ENCODE measurements at places on chromosomes 2 and 18.

DNA sequence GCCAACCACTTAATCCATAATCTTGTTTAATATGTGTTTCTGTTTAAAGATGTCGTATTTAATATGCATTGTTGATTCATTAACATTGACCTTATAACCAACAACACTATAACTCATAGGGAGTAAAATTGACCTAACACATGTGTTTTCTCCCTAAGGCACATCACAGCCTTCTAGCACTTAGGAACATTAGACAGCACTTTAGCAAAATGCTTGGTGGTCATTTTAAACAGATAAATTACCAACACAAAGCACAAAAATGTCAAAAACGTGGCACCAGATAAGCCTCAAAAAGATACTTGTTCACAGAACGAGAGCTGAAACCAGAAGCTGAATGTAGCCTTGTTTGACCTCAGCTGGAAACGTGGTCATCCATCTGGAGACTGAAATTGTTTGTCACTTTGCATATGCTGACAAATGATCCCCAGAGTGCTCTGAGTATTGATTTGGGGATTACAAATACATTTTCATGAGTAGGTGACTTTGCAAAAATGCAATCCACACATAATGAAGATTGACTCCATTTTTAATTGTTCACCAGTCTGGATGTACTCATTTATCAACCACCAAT lies 139.2 kb downstream of the CCDC102B start:
- no peak for DNase-seq

GRCh38 chr2:18518116-18519111 lies 42.0 kb downstream of the RDH14 start:
- no peak for DNase-seq

DNA sequence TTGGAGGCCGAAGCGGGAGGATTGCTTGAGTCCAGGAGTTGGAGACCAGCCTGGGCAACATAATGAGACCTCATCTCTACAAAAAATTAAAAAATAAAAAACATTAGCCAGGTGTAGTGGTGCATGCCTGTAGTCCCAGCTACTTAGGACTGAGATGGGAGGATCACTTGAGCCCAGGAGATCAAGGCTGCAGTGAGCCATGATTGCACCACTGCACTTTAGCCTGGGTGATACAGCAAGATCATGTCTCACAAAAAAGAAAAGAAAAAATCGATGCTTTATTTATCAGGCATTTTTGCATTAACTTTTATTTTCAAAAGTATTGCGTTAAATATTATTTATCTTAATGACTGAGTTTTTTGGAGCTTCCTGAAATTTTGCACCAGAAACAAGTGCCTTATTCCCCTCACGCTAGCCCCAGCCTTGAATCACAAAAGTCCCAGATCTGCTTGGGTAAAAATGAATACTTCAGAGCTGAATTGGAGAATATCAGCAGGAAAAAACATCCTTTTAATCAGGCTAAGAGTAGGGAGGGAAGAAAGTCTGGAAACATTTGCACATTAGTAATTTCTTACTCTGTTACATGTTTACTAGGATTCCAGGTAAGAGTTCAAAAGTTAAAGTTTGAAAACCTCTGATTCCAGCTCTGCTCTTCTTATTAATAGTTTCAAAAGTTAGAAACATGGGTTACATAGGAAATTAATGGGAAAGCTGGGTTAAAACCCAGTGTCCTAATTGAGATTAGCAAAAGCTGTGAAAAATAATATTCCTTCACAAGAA lies 296.8 kb upstream of the FBXO11 start:
- DNase-seq: no peak

GRCh38 chr2:172488556-172488955 lies 61.2 kb downstream of the ITGA6 start:
- DNase-seq: no peak

- no peak for DNase-seq
Observed at GRCh38 chr2:100964222-100964621, 37.9 kb upstream of the RPL31 start.

DNA sequence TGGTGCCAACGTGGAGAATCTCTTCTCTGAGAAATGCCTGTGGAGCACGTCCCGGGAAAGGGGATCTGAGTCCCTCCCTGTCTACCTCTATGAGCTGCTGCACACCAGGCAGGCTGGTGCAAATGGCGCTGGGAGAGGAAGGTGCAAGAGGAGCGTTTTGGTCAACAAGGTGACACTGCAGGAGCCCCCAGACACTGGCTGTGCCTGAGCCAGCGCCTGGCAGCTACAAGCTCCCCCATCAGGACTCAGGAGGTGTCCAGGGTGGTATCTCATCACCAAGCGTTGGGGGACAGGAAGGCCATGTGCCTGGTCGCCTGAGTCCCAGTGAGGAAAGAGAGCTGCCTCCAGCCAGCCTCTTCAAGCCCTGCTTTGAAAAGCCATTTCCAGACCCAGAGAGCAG lies 173.4 kb downstream of the TNS1 start:
- no peak for DNase-seq

DNA sequence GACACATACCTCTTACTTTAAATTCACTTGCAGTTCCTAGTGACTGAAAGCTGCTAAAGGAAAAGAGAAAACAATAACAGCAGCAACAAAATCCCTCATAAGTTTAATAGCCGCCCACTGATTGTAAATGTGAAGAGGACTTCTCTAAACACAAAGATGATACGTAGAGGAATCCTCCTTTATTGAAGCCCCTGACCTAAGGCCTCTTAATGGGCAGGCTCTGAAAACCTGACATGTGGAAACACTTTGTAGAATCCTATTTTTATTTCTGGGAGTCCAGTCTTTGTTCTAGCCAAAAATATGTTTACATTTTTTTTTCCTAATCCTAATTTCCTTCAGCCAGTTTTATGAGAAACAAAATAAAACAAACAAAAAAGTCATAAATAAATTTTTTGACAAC lies 1277.7 kb upstream of the CELF4 start:
- no peak for DNase-seq

DNA sequence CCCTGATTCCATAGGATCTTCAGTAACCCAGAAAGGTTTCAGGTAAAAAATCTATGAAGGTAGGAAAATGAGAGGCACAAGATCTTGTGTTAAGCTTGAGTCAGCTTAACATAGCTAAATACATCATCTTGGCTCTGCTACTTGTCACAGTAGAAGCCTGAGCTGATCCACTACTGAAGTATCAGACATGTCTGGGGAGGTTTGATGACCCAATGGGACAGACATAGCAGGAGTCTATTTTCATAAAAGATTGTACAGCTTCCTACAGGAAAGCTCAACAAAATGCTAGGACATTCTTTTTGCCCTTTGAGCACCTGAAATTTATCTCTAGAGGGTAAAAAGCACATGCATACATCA lies 84.3 kb upstream of the FSHR start:
- no peak for DNase-seq

GRCh38 chr2:216274194-216274840 lies 98.0 kb downstream of the MARCHF4 start:
- no peak for DNase-seq

DNA sequence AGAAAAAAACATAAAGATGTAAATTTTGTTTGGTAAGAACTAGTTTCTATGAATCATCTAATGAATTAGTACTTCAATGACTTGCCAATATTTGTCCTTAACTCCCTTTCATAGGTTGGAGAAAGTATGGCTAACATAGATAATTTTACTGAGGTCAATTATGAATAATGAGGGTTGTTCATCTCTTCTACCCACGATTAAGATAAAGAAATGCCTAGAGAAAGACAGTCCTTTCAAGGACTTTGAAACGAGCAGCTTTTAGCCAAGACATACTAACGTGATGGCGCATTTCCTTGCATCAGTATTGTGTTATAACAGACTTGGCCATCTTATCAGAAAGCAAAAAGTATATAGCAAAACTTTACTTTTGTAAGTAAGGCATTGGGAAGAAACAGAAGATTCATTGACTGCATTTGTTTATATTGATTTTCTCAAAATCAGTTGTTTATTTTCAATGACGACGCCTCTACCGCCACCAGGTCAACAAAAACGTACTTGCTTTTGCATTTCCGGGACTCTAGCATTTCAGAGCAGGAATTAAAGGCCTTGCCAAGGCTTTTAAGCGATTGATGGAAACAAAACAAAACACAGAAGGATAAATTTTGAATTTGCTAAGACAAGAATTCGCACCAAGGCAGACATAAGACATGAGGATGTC lies 961 bp downstream of the RBM43 start:
- DNase-seq: no peak

- no peak for DNase-seq
Observed at GRCh38 chr2:10584242-10584753, 105.5 kb downstream of the NOL10 start.

- DNase-seq: peak; percentile 83
Observed at GRCh38 chr18:62585274-62586150, 62.7 kb downstream of the ZCCHC2 start.

DNA sequence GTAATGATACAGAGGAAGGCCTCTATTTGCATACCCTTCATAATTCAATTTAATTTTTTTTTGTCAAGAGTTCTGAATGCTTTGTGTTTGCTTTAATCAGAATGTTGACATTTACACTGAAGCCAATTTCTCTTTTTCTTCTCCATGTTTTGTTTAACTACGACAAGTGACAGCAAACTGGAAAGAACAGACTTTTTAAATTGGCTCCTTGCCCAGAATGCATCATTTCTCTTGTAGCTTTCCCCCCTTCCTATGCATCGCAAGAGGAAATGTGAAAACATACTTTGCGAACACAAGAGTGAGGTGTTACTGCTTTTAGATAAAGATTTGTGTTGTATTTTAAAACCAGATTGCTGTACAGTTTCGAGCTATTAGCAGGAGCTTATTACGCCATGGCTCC lies 955.2 kb upstream of the CELF4 start:
- no peak for DNase-seq

- no peak for DNase-seq
Observed at GRCh38 chr18:40692871-40693270, 1262.2 kb upstream of the PIK3C3 start.

DNA sequence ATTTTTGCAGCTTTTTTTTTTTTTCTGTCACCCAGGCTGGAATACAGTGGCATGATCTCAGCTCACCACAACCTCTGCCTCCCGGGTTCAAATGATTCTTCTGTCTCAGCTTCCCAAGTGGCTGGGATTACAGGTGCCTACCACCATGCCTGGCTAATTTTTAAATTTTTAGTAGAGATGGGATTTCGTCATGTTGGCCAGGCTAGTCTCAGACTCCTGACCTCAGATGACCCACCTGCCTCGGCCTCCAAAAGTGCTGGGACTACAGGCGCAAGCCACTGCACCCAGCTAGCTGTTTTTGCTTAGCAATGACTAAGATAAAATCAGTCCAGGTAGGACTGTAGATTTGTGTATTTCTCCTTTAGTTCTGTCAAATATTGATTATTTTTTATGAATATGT lies 403.7 kb downstream of the PID1 start:
- no peak for DNase-seq

GRCh38 chr2:232688201-232688600 lies 8.9 kb upstream of the GIGYF2 start:
- DNase-seq: no peak

DNA sequence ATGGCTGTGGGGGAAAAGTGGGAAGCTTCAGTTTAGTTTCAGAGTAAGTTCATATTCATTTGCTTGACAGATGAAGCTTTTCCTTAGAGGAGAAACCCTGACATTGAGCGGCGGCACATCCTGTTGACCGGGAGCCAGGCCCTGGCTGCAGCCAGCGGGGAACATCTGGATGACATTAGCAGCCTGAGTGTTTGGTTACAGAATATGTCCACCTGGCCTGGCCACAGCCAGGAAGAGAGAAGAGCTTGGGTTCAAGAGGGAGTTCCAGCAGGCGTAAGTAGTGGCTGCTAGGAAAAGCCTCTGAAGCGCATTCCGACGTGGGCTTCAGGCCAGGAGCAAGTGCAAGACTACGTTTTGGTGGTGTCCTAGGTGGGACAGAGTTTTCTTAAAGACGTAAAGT lies 144.9 kb upstream of the MYCN start:
- DNase-seq: no peak

DNA sequence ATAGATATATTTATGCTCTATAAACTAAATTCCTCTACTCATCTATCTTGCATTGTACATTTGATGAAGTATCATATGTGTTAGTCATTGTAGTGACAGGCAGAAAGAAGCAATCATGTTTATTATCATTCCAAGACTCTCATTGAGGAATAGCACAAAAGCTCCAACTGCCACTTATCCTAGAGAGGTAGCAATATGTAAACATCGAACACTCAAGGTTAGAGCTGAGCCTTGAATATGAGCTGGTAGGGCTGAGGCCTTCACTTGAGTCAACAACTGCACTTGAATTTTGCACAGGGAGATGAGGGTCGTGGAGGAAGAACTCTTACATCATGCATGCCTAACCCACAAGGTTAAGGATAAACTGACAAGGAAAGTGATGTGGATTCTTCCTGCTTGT lies 900.9 kb downstream of the CPS1 start:
- no peak for DNase-seq

- no peak for DNase-seq
Observed at GRCh38 chr2:102788216-102788884, 26.5 kb downstream of the TMEM182 start.

DNA sequence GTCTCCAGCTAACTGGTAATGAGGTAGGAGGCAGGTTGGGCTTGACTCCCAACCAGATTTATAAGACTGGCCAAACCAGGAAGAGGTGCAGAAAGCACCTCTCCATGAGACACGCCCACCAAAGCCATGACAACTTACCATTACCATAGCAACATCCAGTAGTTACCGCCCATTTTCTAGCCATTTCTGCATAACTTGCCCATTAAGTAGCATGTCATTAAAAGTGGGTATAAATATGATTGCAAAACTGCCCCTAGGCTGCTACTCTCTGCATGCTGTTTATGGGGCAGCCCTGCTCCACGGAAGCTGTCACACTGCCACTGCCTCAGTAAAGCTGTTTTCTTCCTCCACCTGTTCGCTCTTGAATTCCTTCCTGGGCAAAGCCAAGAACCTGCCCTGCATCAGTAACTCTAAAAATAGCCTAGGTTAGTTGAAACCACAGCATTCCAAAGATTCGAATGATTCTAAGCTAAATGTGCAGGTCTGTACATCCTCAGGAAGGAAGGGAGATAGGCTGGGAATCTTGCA lies 131.9 kb downstream of the ATL2 start:
- DNase-seq: no peak

GRCh38 chr2:71856773-71857525 lies 290.7 kb downstream of the CYP26B1 start:
- no peak for DNase-seq

DNA sequence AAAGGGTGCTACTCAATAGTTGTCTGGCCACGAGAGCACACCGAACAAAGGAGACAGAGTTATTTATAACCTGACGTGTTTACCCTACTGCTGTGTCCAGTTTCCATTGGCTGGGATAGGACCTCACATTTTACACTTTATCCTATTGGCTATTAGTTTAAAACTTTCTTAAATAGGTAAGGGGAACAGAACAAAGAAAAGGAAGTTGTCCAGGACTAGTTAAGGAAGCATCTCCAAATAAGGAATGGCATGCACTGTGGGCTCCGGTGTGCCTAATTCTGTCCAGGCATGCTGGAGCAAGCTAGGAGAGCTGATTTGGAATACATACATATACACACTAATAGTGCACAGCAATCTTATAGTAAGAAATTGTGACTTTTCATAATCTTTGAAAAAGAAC lies 72.2 kb downstream of the CAB39 start:
- no peak for DNase-seq

- DNase-seq: no peak
Observed at GRCh38 chr2:18548621-18549020, 11.8 kb downstream of the RDH14 start.

GRCh38 chr2:72780477-72780876 lies 45.4 kb downstream of the EXOC6B start:
- DNase-seq: no peak

GRCh38 chr2:73982140-73982617 lies 2.5 kb upstream of the TET3 start:
- no peak for DNase-seq
